Choroid plexus epithelial cell (primary cell): ENCODE measurements at places on chromosomes 1 and 21.

DNA sequence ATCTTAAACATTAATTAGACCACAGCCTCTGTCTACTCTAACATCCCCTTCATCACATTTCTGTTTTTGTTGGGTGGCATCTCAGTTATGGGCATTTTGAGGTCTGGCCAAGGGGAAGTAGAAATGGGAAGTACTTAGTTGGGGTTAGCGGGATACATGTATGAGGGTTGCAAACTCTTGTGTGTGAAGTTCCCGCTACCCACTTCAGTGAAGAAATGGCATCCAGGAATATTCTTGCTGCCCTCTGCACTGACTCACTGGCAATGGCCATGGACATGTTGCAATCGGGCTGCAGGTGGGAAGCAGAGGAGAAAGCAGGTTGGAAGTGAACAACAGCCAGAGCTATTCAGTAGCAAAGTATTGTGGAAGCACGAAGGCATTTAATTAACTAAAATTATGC, 7.4 kb downstream of the CD48 start:
- no peak for DNase-seq

GRCh38 chr1:89939059-89939570, 55.8 kb upstream of the ZNF326 start:
- DNase-seq: no peak

- no peak for DNase-seq
Observed at GRCh38 chr21:44483288-44484237, 28.3 kb downstream of the LRRC3 start.

GRCh38 chr1:224851210-224851847, 78.1 kb upstream of the DNAH14 start:
- DNase-seq: peak; percentile 57

DNA sequence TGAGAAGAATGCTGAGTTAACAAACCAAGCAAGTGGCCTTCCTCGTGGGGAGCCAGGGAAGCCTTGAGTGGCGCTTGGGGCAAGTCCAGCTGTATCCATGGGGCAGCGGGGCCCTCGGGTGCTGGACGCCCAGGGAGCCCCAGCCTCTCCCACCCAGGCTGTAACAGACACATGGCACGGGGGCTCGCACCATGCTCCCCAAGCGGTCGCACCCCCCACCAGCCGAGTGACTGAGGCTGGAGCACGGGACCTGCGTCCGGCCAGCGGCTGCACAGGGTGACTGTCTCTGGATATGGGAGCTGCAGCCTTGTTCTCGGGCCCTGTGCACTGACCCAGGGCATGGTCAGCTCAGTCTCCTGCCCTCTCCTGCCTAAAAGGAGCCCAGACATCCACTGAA, 53.9 kb upstream of the ACTRT2 start:
- DNase-seq: no peak

GRCh38 chr1:199041173-199041914, 402.5 kb downstream of the PTPRC start:
- peak; percentile 48 for DNase-seq

DNA sequence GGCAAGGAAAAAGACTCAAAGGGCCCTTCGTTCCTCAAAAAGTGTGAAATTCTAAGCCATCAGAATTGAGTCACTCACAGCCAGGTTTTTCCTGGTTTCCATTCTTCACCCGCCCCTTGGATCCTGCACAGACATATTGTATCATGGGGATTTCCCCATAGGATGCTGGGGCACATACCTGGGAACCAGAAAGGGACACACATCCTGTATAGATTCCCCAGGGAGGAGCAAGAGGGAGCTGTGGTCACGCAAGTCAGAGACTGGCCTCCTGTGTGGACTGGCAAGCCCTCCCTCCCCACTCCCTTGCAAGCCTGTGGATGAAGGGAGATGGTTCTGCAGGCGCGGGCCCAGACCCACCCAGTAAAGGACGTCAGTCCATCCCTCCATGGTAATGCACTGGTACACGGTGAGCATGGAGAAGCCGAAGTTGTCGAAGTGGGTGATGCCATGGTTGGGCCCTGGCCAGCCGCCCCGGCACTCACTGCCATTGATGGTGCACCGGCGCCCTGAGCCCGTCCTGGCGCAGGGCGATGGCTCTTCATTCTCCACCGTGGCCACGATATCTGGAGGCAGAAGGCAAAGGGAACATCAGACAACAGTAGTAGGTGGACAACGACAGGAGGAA, 23.2 kb downstream of the CACNA1S start:
- no peak for DNase-seq

DNA sequence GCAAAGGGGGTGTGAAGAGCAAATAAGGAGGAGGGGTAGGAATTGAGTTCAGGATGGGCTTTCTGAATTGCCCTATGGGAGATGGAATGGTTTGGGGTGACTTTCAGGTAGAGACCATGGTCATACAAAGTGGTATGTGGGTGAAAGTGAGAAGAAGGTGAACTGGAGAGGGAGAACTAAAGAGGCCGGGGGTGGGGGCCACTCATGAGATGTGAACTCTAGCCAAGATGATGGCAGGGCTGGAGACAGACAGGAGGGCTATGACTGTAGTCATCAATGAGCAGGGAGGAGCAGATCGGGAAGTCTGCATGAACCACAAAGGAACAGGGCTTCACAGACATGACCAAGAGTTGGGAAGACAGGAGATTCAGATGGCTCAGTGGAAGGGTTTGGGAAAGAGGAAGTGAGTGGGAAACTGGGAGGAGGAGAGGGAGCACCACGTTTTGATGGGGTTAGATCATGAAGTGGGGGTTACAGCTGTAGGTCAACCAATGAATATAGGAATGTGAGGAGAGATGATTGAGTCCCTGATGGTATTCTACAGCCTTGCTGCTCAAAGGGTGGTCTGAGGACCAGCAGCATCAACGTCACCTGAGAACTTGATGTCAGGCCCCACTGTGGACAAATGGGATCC, 20.7 kb upstream of the LRRC8D start:
- no peak for DNase-seq

DNA sequence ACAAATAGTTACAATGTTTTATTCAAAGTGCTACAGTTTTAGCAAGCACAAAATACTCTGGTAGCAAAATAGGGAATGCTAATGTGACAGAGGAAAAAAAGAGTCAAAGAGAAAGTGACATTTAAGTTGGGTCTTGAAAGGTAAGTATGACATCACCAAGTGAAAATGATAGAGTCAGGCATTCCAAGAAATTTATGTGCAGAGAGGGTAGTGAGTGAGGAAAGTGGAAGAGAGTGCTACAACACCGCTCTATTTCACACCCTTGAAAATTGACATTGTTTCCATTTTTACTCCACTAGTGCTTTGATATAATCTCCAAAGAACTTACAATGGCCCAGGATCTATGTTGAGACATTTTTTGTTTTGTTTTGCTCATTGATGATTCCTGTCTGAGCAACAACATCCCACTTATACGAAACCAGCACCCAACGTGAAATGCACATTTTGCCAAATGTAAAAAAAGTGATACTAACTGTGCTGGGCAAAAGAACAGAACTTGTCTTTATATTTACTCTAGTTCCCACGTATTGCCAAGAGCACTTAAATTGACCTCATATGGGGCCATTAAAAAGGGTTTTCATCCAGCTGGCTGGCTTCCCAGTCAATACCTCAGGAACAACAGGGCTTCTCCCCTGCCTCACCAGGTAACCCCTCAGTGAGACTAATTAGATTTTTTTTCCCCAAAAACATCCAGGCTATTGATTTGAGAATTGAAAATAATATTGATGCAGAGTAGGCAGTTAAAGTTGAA, 206.3 kb upstream of the NR5A2 start:
- peak; percentile 9 for DNase-seq

DNA sequence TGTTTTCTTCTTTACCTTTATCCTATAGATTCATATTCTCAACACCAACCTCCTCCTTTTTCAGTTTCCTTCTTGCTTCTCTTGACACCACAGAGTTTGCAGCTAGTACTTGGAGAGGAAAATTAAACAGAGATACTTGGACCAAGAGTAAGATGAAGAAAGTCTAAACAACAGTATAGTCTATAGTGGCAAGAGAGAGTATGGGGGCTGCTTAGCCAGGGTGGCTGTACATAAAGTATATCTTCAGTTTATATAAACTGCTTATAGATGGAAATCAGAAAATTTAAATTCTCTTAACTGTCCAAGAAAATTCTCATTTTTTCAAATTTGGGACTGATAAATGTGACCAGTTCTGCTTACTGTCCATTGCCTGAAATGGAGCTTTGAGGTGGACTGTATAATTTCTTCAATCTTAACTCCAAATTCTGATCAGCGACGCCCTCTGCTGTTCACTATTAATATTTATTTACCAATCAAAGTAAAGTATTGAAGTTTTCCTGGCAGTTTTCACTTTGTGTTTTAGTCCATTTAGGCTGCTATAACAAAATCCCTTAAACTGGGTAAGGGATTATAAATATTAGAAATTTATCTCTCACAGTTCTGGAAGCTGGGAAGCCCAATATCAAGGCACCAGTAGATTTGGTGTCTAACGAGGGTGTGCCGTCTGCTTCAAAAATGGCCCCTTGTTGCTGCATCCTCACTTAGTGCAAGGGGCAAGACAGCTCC, 14.8 kb upstream of the METTL18 start:
- DNase-seq: peak; percentile 69

- DNase-seq: peak; percentile 96
Observed at GRCh38 chr1:78005755-78006154, 1.0 kb downstream of the DNAJB4 start.

DNA sequence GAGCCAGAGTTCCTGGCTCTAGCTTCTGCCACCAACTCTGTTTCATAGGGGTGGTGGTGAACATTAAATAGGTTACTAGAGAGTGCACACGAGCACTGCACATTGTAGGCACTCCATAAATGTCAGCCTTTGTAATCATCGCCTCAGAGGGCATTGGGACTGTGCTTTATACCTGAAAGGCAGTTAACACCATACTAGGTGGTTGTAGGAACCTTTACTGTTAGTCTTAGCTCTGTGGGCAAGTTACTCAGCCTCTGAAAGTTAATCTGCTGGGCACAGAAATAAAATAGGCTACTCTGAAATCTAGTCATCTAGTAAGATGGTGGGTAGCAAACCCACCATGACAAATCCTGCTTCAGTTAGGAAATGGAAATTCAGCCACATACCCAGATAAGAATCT, 37.6 kb downstream of the ARID1A start:
- DNase-seq: no peak
